ENCODE measurements at places on chromosomes 6 and 20.

- DNase-seq = no peak
These were observed 632.7 kb downstream of the RFPL4B start for GRCh38 chr6:112979830-112980229.

- no peak for DNase-seq
These were observed 86.1 kb downstream of the PREX1 start for GRCh38 chr20:48741669-48742068.

DNA sequence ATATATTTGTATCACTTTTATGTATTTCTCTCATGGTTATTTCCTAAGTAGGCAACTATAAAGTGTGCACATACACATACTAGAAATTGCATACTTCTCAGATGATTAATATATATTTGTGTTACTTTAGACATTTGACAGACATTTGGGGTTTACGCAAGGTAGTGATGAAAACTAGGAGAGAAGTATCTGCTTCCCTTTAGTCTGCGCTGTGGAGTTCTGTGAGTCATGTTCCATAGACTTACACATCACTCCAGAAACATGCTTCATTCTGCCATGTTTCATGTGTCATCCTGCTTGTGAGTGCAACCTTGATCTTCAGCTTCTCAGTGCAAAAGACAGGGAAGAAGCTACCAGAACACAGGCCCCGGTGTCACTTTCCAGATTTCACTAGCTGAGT is 200.7 kb upstream of the BMP2 start:
- no peak for DNase-seq

DNA sequence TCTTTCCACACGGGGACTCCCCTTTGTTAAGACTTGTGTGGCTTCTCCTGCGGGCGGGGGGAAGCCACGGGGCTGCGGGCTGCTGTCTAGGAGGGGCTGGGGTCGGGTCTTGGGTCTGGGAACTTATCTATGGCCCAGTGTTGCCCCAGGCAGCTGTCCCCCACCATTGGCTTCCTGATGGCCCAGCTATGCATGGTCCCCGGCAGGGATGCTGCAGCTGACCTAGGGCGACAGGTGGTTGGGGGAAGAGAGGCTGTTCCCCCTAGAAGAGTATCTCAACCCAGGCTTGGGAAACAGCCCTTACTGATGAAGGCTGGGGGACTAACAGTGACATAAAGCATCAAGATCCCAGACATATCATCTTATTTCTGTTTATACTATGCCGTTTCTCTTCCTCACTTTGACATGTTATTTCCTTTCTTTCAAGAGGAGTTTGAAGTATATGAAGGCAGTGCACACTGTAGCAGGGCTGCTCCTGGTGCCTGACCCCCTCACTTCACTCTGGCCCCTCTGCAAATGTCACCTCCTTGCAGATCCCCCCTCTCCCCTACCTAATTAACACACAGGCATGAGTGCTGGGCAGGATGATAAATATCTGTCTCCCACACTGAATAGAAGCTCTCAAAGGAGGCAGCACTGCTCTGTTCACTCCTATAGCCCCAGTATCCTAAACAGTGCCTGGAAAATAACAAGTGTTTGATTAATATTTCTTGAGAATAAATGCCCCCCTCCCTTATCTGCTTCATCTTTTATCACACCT is 87.0 kb downstream of the HIVEP2 start:
- DNase-seq = no peak

DNA sequence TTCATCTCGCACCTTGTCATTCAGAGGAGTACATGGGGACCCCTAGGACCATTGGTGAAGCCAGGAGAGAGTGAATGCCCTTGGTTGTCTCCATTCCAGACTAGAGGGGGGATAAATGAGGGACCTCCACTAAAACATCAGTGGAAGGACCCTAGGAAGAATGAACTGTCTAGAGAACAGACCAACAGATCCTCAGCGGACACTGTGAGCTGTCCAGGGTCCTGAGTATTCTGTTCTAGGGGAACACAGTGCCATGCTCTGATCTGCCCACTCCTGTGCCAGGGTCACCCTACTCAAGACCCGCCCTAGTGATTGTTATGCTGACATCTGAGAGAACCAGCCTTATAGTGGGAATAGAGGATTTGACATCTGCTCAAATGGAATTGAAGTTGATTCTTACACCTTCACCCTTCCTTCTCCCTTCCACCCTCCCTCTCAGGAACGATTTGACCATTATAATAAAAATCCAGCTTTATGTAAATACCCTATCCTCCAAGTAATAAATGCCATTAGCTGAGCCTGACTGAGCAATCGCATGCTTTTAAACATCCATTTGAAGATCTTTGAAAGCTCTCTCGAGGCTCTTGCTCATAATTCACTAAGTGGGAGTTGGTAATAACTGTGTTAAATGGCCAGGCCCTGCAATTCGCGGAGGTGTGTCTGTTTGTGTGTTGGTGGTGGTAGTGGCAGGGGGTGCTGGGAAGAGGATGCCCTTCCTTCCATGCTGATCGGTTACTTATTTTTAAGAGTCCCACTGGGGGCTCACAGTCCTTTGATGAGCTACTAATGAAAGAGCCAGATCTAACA is 43.6 kb upstream of the SLC32A1 start:
- no peak for DNase-seq

DNA sequence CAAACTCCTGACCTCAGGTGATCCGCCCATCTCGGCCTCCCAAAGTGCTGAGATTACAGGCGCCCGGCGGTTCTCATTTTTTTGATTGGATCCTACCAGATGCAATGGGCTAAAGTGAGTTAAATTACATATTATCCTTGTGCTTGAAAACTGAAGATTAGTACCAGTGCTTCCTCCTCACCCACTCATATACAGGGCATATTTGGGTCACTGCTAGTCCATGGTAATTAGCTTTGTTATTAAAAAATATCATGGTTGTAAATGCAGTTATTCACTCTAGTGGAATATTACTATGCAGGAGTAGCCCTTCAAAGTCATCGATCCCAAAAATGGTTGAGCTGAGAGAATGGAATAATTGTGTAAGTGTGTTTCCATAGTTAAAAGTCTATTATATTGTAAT is 26.5 kb downstream of the ZNF292 start:
- DNase-seq = no peak
